SK-N-DZ (cell line): ENCODE measurements at places on chromosomes 4 and X.
A peak's percentile ranks its signal among the peaks of the same experiment; 100 is the strongest.

DNA sequence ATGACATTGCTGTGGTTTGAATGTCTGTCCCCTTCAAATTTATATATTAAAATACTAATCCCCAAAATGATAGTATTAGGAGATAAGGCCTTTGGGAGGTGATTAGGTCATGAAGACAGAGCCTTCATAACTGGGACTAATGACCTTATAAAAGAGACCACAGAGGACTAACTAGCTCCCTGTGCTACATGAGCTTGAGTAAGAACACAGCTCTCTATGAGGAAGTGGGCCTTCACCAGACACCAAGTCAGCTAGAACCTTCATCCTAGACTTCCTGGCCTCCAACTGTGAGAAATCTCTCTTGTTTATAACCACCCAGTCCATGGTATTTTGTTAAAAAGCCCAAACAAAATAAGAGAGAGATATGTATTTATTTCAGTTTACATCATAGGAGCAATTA lies 242.2 kb upstream of the CTSO start:
- no peak for DNase-seq

GRCh38 chrX:134679221-134679620 lies 20.9 kb upstream of the PLAC1 start:
- DNase-seq, result no peak

- no peak for DNase-seq
Measured at GRCh38 chr4:13944095-13944511, 316.6 kb upstream of the BOD1L1 start.

GRCh38 chr4:3276986-3277385 lies 15.8 kb upstream of the RGS12 start:
- DNase-seq, result no peak

- DNase-seq, result no peak
Measured at GRCh38 chr4:1542516-1543320, 136.5 kb upstream of the NKX1-1 start.

GRCh38 chr4:111797455-111798163 lies 347.6 kb upstream of the FAM241A start:
- DNase-seq, result peak; percentile 88

DNA sequence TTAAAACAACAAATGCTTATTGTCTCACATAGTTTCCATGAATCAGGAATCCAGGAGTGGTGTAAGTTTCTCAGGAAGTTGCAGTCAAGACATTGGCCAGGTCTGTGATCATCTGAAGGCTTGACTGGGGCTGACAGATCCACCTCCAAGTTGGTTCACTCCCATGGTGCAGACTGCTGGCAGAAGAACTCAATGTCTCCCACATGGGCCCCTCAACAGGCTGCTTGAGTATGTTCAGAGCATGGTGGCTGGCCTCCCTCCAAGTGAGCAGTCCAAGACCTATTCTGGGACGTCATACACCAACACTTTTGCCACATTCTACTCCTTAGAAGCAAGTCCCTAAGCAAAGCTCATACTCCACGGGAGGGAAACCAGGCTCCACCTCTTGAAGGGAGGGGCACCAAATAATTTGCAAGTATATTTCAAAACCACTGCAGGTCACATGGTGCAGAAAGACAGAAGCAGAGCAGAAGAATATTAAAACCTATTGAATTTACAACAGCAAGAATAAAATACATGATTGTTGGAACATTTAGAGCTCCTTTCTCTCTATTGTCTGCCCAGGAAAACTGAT lies 35.3 kb downstream of the LGI2 start:
- no peak for DNase-seq
